ENCODE measurements at places on chromosomes 1 and 21.

DNA sequence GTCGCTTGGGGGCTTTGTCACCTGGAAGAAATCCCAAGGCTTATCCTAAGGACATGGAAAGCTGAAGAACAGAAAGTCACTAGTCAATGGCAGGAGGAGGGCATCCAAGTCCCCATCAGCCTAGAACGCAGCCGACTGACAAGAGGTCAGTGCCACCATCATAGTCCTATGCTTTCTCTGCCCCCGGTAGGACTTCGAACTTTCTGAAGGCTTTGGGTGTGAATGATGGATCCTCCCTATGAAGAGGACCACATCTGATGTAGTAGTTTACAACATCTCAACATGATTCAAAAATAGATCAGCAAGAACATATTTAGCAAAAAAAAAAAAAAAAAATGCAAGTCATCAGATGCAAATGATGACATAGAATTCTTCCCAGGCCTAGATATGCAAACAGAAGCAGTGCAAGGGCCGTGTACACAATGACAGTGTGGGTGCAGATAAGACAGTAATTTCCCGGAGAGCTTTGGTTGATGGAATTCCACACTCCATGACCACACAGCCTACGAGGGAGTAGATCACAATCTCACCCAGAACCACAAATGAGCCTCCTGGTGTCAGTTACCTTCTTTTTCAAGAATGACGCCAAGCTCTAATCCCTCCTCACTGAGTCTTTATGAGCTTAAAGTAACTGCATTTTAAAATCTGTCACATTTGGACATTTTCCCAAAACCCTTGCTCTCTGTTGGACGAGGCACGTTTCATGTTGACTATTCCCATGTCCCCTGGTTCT, 88.2 kb downstream of the PSMG1 start:
- DNase-seq: no peak

DNA sequence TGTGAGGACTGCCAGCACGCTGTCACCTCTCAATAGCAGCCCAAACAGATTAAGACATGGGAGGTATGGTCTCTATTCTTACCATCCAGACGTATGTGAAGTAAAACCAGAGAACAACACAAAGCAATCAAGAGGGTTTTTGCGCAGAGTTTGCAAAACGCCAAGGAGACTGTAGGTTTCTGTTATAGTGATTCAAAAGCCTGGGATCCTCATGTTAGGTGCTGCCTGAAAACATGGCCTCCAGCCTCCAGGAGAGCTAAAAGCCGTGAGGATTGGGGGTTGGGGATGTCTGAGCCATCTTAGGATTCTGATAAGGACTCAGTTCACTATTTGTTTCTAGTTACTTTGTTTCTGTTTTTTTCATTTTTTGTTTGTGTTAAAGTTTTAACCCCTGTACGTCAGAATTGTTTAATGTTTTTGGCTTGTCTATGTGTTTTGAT, 4.2 kb upstream of the CCT8 start:
- DNase-seq: peak; percentile 52

- DNase-seq: peak; percentile 38
These were observed 112.6 kb downstream of the ADAMTS1 start for GRCh38 chr21:26732432-26733221.

- DNase-seq: no peak
These were observed 214.7 kb upstream of the EDN2 start for GRCh38 chr1:41698916-41699860.

DNA sequence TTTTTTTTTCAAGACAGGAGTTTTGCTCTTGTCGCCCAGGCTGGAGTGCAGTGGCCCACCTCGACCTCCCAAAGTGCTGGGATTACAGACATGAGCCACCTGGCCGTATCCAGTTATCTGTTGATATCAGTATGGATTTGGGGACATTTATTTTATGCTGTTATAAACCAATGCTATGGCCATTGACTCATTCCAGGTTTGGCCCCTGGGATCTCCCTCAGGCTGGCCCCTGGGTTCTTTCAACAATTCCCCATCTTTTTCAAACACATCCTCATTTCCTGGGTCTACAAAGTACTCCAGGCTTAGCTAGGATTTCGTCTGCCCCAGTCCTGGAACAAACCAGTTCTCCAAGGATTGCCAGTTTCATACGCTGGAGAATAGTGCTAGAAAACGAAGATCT, 44.1 kb downstream of the WDR4 start:
- DNase-seq: no peak

GRCh38 chr1:43890815-43891214, 42.8 kb upstream of the ARTN start:
- no peak for DNase-seq

GRCh38 chr1:41444246-41444645, 40.2 kb downstream of the EDN2 start:
- DNase-seq: no peak

- DNase-seq: no peak
These were observed 16.1 kb upstream of the TMEM39B start for GRCh38 chr1:32056598-32056997.

- DNase-seq: no peak
These were observed 241.8 kb downstream of the KIF26B start for GRCh38 chr1:245396615-245397014.

GRCh38 chr1:10431070-10431730, 967 bp downstream of the CENPS start:
- no peak for DNase-seq

DNA sequence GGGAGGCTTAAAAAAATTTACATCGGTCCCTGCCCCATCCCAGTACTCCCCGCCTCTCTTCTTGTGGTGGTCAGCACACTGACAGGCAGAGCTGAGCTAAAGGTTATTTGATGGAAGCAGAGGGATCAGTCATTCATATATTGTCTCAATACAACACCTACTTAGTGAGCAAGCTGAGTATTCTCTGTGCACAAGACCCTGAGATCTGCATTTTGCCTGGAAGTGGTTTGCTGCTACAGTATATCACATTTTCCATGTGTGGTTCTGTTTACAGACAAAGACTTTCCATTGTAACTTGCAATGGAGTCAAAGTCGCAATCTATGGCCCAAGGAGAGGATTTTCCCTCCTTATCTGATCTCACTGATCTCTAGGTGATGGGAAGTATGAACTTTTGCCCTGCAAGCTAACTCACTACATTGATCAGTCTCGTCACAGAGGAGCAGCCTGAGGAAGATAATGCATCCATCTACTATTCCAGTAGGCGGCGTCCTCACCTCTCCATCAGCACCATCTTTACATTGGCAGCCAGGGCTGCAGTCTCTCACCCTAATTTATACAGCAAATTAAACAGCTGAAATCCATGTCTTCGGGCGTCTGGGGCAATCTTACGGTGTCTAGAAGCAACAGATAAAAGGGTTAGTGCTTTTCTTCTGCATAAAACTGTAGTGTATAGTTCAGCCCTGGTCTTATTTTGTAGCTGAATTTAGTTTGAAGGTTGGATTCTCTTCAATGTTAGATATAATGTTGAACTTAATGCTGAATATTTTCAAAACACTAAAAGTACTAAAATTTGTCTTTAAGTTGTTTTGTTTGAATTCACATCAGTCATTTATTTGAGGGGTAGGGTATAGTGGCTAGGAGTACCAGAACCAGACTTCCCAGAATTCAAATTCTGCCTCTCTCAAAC, 3.2 kb upstream of the TRAF5 start:
- peak; percentile 75 for DNase-seq

- DNase-seq: no peak
These were observed 108.5 kb downstream of the SDCCAG8 start for GRCh38 chr1:243364330-243364729.

DNA sequence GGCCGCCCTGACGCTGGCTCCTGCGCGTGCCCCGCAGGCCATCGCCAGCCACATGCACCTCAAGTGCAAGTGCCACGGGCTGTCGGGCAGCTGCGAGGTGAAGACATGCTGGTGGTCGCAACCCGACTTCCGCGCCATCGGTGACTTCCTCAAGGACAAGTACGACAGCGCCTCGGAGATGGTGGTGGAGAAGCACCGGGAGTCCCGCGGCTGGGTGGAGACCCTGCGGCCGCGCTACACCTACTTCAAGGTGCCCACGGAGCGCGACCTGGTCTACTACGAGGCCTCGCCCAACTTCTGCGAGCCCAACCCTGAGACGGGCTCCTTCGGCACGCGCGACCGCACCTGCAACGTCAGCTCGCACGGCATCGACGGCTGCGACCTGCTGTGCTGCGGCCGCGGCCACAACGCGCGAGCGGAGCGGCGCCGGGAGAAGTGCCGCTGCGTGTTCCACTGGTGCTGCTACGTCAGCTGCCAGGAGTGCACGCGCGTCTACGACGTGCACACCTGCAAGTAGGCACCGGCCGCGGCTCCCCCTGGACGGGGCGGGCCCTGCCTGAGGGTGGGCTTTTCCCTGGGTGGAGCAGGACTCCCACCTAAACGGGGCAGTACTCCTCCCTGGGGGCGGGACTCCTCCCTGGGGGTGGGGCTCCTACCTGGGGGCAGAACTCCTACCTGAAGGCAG, 23.4 kb upstream of the ARF1 start:
- DNase-seq: no peak

GRCh38 chr21:36909901-36910561, 56.4 kb downstream of the HLCS start:
- peak; percentile 44 for DNase-seq

All from activated T-cell treated with anti-CD3 and anti-CD28 coated beads, Interleukin-2, amount 50 U/mL, for 48 hours (primary cell).